GM06990 (cell line): ENCODE measurements at places on chromosomes 11 and 22.
A peak's percentile ranks its signal among the peaks of the same experiment; 100 is the strongest.

GRCh38 chr11:2807025-2807681 lies 78.4 kb downstream of the CDKN1C start:
- no peak for DNase-seq

DNA sequence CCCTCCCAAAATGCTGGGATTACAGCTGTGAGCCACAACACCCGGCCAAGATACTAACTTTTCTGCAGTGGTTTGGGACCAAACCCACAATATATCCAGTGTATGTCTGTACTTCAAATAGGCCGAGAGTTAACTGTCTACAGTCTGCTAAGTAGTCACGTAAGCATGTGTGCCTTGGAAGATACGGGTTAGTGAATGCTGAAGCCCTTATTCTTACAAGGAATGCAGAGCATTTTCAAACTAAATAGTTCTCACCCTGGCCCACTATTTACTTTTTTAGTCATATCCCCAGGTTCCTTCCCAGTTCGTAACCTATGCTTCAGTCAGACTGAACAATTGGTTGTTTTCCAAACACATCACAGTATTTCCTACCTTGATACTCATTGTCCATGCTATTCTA lies 176.0 kb downstream of the WNT11 start:
- DNase-seq = no peak

DNA sequence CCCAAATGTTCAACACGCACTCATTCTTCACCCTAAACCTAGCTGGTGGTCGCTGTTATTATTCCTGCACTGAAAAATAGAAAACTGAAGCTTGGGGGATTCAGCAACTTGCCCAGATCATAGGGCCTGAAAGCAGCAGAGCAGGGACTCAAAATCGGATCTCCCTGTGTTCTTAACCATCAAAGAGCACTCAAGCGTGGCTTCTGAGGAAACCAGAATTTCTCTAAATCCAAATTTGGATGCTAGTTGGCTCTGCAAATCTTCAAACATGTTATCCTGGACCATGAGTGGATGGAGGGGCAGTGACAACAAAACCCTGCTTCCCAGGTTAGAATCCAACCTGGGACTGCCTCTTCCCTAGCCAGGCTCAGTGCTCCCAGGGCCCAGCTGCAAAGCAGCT lies 11.6 kb upstream of the ARAP1 start:
- no peak for DNase-seq

GRCh38 chr22:35430897-35431322 lies 31.0 kb downstream of the MCM5 start:
- peak; percentile 37 for DNase-seq

DNA sequence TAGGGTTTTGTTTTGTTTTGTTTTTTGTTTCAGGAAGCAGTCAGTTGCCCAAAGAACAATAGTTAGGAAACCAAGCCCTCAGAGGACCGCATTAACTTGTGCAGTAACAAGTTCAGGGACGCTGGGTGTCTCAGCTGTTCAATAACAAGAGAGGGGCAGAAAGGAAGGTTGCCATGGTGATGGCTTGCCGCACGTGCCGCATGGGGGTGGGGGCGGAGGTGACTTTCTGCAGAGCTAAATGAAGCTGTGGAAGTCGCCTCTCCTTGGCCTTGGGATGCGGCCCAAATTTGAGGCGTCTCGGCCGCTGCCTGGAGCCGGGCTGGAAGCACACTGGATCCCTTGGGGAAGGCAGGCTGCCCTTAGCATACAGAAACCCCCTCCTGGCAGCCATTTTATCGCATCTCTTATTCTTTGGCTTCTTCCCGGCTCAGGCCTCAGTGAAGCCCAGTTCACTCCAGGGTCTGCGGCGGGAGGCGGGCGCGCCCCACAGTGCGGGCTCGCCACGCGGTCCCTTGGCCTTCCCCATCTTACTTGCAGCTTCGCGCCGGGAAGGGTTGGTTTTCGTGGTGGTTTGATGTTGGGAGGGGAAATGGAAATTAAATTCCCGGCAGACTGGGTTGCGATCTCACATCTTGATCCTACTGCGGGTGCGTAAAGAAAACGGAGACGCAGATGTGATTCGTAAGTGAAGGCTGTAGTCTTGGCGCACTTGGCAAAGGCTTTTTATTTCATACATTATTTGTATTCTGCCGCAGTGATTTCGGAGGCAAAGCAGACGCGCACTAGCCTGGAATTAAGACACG lies 94.3 kb downstream of the SLC17A6 start:
- DNase-seq = peak; percentile 3

GRCh38 chr11:57294225-57295131 lies 30.3 kb downstream of the TNKS1BP1 start:
- no peak for DNase-seq

DNA sequence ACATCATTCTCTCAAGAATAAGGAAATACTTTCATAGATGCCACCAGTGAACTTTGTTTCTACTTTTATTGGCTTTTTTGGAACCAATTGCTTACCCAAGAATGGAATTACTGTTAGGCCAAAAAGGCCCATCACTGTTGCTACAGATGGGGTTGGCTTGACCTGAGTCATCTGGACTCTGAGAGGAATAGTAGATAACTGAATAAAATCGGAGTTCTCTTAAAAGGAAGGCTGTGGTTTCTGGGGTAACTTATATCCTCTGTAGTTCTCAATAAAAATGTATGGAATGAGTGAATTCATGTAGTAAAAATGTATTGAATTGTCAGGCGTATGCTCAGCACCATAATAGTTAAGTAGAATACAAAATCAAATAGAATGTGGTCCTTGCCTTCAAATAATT lies 56.6 kb downstream of the ARHGEF12 start:
- DNase-seq = no peak

- peak; percentile 4 for DNase-seq
Measured at GRCh38 chr11:1194231-1194976, 28.5 kb upstream of the MUC5B start.

DNA sequence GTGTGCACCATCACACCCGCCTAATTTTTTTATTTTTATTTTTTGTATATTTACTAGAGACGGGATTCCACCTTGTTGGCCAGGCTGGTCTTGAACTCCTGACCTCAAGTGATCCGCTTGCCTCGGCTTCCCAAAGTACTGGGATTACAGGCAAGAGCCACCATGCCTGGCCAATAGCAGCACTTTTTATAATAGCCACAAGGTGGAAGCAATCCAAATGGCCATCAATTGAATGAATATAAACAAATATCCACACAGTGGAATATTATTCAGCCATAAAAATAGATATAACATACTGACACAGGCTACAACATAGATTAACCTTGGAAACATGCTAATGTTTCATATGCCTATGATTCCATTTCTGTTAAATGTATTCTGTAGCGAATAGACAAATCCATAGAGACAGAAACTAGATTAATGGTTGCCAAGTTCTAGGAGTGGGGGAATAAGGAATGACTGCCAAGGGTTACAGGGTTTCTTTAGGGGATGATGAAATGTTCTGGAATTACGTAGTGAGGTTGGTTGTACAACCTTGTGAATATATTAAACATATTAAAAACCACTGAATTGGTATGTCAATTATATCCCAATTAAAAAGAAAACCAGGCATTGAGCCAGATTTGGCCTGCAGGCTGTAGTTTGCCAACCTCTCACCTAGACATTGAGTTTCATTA lies 4.8 kb downstream of the VPS51 start:
- DNase-seq = no peak

- no peak for DNase-seq
Measured at GRCh38 chr22:47154621-47155081, 392.2 kb downstream of the TBC1D22A start.

- DNase-seq = no peak
Measured at GRCh38 chr11:84430661-84431060, 1144.5 kb upstream of the CCDC90B start.

GRCh38 chr11:130514851-130515250 lies 66.4 kb downstream of the ADAMTS15 start:
- DNase-seq = no peak

DNA sequence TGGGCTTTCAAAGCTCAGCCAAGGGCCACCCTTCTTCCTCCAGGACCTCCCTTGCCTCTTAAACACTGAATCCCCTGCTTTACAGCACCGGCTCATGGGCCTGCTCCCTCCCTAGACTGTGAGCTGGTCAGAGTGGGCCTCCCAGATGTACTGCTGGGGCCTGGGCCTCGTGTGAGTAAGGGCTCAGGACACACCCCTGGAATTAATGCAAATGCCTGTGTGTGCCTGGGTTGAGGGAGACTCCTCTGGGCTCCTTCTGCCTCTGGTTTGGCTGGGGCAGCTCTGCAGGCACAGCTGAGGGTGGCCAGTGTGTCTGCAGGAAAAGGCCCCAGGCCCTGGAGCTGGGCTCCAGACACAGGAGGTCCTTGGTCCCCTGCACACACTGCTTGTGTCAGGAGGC lies 24.2 kb downstream of the ALX4 start:
- DNase-seq = no peak

DNA sequence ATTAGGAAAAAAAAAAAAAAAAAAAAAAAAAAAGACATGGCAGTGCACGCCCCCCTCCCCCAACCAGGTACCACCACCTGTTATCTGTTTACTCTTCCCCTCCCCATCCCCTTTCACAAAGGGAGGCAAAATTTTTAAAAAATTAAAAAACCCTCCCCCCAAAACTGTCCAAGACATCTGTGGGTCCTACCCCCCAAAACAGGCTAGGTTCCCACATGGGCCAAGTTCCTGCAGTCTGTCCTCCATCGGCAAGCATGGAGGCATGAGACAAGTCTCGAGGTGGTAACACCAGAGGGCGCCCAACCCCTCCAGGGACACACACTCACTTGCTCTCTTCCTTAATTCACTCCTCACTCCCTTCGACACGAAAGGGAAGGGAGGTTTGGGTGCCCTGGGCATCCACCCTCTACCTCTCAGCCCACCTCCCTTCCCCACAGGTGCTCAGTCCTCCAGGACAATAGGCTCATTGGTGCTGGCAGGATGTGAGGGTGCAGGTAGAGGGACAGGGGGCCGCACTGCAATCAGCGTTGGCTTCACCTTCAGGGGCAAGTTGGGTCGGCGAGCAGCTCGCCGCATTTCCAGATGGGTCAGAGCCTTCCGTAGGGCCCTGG lies 2.2 kb upstream of the TUT1 start:
- DNase-seq = peak; percentile 45

DNA sequence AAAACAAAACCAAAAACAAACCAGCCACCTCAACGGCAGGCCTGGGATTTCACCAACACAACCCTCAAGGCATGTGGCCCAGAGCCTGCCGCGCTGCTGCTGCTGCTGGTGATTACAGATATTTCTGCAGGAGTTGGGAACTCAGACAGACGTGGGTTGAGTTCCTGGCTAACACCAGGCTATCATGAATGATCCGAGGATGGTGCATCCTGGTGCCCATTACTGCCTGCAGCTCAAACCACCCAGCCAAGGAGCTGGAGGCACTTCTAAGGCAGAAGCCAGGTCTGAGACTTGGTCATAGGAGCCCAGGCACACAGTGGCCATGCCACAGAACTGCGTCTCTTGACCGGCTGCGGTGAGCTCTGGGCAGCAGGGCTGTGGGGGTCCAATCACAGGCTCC lies 151.8 kb downstream of the MPPED1 start:
- DNase-seq = no peak

DNA sequence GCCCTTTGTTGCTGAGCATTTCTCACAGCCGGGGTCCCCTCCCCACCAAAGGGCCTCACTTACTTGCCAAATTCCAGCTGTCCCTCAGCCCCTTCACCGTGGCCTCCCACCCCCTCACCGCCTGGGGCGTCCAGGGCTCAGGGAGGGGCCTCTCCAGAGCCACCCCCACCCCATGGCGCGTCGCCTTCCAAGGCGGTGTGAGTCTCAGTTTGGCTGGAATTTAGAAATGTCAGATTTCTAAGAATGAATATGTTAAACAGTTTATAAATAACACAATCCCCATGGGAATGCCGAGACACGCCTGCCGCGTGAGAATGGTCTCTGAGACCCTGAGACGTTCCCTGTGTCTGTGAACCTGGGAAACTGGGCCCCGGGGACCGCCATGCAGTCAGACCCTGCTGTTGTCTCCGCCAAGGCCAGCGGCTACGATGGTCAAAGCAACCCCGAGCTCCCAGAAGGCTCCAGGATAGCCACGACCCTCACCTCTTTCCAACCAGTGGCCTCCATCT lies 28.9 kb downstream of the CELSR1 start:
- DNase-seq = no peak

DNA sequence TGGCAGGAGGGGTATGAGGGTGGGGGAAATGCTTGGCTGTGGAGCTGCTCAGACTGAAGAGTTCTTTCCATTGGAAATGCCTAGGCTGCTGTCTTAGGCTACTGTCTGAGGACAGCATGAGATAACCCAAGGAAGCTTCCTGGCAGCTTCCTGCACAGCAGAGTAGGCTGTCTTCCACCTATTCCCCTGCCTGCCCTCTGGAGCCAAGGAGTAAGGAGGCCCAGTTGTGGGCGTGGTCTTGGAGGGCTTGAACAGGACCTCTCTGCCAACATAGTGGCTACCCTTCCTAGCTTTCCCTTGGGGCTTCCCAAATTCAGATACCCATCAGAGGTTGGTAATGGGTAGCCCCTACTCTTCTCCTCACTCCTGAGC lies 25.9 kb downstream of the PHLDB1 start:
- no peak for DNase-seq

DNA sequence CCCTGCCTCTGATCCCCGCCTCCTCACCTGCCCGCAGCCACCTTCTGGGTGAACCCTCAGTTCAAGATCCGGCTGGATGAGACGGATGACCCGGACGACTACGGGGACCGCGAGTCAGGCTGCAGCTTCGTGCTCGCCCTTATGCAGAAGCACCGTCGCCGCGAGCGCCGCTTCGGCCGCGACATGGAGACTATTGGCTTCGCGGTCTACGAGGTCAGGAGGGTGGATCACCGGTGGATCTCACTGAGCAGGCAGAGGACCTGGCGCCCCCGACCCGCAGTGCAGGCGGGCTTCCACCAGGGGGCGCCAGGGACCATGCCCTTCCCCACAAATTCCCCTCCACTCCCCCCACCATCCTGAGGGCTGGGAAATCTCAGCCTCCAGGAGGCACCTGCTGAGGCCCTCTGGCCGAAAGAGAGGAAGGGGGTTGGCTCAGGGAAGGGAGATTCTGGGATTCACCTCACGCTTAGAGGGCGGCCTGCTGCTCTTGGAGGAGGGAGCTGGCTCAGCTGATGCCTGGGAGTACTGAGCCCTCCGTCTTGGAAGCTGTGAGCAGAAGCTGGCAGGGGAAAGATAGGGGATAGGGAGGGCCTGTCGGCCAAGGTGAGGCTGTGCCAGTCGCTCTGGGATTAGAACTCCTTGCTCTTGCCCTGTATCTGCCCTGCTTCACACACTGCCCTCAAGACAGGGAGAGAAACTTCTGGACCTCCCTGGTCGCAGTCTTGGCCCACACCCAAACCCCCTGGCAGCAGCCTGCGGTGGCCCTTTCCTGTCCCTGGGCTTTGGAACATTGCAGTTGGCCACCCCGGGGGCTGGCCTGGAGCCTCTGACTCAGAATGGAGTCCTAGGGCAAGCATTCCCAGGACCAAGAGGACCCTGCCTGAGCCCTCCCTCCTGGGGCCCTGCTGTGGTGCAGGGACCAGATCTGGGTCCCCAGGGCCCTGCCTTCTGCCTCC lies 23.2 kb downstream of the CAPN1 start:
- peak; percentile 64 for DNase-seq

GRCh38 chr22:40006641-40007040 lies 11.9 kb downstream of the FAM83F start:
- DNase-seq = no peak

DNA sequence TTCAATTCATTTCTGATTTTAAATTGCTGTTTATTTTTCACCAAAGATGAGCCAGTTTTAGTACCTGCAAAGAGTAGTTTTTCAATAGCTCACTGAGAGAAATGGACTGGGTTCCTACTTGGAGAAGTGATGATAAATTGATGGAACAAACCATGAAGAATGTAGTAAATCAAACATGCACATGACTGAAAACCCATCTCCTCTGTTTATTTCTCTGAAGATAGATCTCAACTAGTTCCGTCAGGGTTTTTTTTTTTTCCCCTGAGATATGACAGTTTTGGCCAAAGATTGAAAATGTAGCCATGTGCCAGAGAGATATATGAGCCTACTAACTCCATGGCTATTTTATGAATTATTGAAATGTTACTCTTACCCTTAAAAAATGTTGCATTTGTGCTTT lies 239.6 kb downstream of the DDX10 start:
- DNase-seq = no peak
